ENCODE measurements at places on chromosomes 12 and 14.

GRCh38 chr12:116864371-116865160 is 16.7 kb downstream of the HRK start:
- no peak for DNase-seq

DNA sequence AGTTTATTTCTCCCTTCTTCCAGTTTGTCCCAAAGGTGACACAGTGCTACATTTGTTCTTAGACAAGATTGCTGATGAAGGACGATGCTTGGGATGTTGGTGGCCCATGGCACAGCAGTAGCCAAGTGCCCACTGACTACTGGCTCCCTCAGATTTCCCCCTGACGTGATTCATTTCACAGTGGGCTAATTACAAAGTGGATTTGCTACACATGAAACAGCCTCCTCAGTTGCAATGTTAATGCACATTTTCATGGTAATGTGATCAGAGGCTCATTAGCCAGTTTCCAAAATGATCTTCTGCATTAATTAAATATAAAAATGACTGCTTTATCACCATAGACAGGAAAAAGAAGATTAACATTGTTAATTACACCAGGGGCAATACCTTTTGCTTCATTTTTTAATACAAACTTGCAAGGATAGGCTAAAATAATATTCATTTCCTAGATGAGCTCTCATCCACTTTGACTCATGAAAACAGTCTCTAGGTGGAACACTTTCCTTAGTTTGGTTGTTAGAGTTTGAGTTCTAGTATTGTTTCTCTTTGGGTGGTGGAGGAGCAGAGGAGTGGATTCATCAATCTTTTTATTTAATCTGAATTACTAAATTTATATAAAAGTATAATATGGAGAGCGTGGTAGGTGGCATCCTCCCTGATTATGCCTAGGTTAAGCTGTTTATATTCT is 250.9 kb downstream of the PDZRN4 start:
- DNase-seq = no peak

- DNase-seq = no peak
These were observed 33.0 kb upstream of the IL22 start for GRCh38 chr12:68286396-68286795.

DNA sequence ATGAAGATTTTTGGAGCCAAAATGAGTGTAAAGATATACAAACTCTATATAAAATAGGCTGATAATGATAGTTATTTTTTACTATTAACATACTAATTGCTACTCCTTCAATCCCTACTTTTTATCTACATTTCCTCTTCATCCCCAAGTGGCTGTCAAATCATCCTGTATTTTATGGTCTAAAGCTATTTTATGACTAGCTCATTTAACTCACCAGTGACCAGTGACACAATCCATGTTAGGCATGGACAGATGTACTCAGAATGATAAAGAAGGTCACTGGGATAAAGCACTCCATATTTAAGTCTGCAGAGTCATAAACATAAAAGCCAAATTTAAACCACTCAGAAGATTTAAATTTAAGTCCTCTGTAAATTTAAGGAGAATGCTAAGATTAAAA is 183.0 kb downstream of the MED13L start:
- DNase-seq = no peak

- DNase-seq = no peak
These were observed 3.0 kb upstream of the KRT6A start for GRCh38 chr12:52496054-52496453.

- DNase-seq = no peak
These were observed 23.2 kb upstream of the APOF start for GRCh38 chr12:56385873-56386272.

DNA sequence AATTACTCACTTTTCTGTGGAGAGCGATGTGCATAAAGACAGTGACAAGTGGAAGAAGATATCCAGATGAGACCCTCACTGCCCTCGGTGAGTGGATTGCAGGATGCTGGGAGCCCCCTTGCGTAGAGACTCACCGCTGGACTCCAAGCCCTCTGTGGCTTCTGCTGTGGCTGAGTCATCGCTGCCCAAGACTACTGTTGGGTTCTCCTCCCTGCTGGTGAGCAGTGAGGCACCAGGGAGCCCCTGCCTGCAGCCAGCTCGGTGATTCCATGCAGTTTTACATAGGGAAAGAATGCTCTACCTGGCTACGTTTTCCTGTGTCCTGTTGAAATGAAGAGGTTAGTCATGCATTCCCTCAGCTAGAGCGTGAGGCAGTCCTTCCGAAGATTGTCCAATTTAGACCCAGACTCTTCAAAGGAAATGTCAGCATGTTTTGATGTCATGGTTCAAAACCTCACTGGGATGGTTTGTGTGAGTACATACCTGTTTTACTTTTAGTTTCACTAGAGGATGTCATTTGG is 28.2 kb downstream of the TRAF3 start:
- DNase-seq = no peak
